ENCODE measurements at places on chromosomes 2 and 18.
A peak's percentile ranks its signal among the peaks of the same experiment; 100 is the strongest.

- no peak for DNase-seq
Observed at GRCh38 chr18:61844726-61845125, 48.1 kb downstream of the RNF152 start.

GRCh38 chr2:22449696-22450095, 935.3 kb upstream of the KLHL29 start:
- no peak for DNase-seq

DNA sequence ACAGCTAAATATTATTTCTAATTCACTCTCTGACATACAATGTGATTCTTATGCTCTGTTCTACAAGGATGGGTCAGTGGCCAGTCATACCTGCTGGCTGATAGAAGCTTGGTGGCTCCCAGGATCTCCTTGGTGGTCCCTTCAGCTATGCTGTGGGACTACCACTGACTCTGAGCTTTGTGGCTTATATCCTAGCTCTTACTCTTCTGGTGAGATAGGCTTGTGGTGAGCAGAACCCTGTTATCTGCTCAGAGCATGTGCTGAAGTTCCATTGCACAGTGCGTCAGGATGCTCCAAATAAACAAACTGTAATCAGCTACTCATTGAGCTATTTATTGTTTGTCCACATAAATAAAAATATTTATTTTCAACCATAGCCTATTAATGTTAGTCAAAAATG, 51.7 kb downstream of the MFSD6 start:
- no peak for DNase-seq

DNA sequence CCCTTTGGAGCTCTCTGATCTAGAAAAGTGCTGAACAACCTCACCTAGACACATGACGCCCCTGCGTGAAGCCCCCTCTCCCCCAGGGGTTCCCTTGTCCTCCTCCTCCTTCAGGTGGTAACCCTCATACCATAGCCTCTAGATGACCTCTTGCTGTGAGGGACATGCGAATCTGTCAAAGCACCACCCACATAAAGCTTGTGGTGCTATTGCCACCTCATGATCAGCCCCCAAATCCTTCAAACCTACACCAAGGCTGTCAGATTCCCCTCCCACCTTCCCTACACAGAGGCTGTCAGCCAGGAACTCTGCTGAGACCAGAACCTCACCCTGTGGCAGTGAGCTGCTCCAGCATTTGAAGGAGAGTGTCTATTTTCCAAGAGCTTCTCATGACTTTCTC, 43.1 kb upstream of the TEX51 start:
- no peak for DNase-seq

GRCh38 chr2:56117764-56118163, 66.0 kb upstream of the CCDC85A start:
- DNase-seq, result no peak

DNA sequence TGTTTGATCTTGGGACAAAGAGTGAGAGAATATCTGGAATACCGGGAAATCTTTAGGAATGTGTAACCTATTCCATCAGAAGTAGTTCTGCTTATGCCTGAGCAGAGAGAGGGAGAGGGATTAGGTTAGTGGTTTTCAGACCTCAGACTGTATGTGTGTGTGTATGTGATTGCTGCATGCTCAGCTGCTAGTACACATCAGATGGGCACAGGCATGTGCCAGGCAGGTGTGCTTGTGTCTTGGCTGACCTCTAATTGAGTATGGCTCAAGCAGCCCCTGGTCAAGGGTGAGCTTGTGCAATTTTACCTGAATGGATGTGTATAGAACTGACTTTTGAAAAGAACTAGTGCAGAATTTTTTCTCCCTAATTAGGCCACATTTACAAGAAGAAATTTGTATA, 91.2 kb downstream of the INSIG2 start:
- DNase-seq, result no peak

DNA sequence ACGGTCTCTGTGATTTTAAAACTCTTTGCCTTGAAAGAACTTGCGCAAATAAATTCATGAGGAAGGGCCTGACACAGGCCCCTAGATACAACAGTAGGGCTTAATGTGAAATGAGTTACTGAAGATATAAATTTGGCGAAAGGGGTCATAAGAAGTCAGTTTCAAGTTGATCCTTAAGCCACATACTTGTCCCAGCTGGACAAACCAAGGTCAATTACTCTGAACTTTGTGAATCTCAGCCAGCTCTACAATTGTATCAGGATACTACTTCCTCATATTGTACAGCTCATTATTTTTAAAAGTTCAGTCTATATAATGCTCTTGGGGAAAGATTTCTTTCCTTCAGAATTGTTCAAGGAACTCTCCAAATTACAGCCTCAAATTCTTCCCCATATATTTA, 432.8 kb downstream of the METTL4 start:
- no peak for DNase-seq

- no peak for DNase-seq
Observed at GRCh38 chr2:144466637-144467036, 53.3 kb downstream of the ZEB2 start.

GRCh38 chr2:162365392-162365791, 21.5 kb downstream of the GCA start:
- no peak for DNase-seq

- DNase-seq, result no peak
Observed at GRCh38 chr2:43062058-43062457, 164.3 kb downstream of the ZFP36L2 start.

GRCh38 chr2:172198908-172199307, 96.2 kb upstream of the DLX2 start:
- DNase-seq, result no peak

DNA sequence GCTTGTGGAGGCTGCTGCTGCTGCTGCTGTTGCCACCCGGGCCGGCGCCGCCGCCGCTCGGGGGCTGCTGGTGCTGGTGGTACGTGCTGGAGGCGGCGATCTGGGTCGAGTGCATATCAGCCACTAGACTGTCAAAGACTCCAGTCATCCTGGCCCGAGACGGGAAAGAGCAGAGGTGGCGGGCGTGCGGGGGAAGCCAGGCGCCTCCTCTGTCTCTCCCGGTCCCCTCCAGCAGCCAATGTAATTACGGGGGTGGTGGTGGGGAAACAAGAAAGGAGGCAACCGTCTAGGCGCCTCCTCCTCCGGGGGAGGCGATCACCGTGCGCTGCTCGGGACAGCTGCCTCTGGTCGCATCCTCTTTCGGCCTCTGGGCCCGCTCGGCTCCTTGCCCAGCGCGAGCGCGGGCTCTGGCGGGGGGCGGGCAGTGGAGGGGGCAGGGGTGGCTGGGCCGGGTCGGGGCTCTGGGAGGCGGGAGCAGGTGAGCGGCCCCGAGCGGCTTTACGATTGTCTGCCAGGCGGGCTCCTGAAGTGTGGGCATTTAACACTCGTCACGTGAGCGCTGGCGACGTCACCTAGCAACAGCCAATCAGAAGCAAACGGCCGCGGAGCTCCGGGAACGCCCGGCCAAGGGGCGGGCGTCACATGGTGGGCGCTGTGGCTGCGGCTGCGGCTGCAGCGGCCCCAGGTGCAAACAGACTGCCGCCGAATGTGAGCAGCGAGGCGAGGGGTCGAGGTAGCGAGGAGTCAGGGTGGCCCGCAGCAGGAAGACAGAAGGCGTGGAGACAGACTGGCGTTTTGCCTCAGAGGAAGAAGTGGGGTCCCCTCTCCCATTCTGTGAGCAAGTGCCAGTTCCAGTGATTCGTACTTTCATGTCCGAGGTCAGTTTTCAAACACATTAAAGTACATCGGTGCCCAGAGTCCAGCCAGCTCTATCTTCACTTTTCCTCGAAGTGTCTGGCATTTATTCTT, at the start of gene DLX2:
Gene DLX2 (minus strand): TSS at position 510 of the 969 bp plus-strand sequence. CDS start 362 bp downstream, at position 148.
- DNase-seq, result peak; percentile 89

- no peak for DNase-seq
Observed at GRCh38 chr2:164565359-164565758, 55.9 kb downstream of the GRB14 start.

GRCh38 chr2:48588745-48589144, 28.9 kb upstream of the GTF2A1L start:
- no peak for DNase-seq

DNA sequence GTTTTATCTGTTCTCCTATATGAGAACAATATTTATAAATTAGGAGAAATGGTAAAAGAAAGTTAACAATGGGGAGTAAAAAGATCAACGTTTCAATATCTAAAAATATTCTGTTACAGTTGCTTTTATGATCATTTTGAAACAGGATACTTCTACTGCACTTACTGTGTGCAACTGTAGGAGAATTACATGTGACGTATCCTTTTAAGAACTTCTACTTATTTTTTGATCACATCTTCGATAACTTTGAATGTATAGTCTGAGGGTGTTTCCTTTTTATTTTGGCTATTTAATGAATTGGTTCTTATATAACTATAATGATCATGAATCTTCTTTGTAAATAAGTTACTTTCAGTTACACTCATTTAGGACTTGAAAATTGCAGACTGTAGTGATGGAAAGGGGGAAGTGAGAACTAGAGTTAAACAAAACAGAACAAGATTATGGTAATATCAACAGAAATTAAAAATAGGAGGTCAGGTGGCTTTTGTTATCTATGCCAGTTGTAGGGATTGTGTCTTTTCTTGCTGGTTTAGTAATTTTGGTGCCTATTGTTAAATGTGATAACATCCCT, 109.9 kb downstream of the MSTN start:
- DNase-seq, result no peak

GRCh38 chr2:190121971-190122370, 59.4 kb upstream of the MSTN start:
- DNase-seq, result no peak

DNA sequence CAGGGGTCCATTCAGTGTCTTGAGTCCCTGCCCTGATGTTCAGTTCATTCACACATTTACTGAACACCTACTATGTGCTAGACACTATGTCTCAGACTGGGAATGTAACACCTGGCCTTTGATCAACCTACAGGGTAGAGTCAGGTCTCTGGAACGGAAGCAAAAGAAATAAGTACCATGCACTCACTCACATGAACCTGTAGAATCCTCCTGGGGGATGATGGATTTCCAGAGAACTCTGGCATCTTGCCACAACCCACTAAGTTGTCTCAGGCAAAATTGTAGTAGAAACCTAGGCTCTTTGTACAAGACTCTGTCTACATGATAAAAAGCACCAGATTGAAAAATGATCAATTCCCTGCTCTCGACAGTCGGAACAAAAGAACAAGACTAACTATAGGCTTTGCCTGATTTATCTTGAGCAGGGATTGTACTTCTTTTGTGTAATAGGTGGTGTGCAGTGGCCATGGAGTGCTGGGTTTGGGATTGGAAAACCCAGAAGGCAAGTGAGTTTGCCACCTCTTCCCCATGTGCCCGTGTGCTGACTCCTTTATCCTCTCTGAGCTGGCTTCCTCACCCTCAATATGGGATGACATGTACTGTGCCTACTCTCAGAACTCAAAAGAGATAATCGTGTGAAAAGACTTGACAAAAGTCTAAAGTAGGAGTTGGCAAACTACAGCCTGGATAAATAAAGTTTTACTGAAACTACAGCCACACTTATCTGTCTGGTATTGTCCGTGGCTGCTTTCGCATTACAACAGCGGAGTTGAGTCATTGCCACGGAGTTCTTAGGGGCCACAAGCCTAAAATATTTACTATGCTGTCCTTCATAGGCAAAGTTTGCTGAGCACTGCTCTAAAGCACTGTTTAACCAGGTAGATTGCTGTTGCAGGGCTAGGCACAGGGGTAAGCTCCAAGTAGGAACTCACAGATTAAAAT, 4.4 kb downstream of the CAPN14 start:
- no peak for DNase-seq

- no peak for DNase-seq
Observed at GRCh38 chr2:214881647-214882202, 72.2 kb upstream of the BARD1 start.

DNA sequence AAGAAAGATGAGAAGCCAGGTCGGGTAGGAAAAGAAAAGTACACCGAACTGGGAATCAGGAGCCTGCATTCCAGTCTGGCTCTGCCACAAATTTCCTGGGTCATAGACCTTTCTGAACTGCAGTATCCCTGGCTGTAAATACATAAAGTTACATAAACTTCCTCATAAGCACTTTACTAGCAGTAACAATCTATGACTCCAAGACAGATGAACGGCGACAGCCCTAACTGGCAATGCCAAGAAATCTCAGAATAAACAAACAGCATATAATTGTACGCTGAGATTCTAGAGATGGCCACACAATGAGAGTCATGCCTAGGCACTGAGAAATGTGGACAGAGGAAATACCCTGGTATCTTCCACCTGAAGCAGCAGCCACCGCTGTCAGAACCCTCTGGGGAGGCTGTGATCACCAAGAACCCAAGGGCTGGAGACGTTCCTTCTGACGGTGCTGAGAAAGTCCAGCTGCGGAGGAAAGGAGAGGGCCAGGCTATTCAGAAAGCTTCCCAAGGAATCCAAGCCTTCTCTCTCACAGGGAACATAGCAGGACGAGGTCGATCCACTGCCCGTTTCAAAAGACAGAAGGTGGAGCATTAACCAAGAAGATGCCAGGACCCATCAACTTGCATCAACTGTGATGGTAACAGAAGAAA, 89.3 kb upstream of the SLC66A3 start:
- DNase-seq, result no peak

DNA sequence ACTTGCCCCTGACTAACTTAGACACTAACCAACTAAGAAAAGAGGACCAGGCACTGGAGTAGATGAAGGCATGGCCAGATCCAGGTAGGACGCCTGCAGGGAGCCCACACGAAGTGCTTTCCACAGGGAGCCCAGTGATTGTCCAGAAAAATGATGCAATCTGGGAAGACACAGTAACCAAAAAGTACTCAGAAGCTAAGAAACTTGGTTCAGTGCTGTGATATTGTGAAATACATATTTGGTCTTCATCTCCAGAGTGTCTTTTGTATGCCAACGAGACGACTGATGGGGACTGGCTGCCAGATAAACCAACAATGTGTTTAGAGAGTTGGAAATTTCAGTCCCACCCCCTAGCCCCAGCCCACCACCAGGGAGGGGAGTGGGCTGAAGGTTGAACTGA, 135.0 kb downstream of the SP3 start:
- DNase-seq, result no peak

DNA sequence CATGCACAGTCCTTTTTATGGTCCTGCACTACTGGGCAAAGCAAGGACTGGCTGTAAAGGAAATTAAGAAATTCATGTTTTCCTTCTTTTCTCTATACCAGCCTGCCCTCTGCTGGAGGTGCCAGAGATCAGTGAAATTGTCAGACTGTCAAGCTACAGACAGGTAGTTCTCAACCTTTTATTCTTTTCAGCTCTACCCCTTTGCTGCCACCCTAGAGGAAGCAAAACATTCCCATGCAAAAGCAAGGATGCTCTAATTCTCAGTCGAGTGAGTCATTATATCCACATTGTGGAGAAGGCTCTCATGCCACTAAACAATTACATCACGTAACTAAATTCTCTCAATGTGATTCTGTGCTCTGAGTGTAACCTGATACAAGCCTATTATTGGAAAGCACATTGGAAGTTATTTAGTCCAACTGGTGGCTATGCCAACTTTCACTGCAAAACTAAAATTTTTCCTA, 25.0 kb upstream of the RAPGEF4 start:
- DNase-seq, result peak; percentile 93

GRCh38 chr18:7604361-7604760, 37.2 kb downstream of the PTPRM start:
- no peak for DNase-seq
